ENCODE measurements at places on chromosomes 13 and 19.

DNA sequence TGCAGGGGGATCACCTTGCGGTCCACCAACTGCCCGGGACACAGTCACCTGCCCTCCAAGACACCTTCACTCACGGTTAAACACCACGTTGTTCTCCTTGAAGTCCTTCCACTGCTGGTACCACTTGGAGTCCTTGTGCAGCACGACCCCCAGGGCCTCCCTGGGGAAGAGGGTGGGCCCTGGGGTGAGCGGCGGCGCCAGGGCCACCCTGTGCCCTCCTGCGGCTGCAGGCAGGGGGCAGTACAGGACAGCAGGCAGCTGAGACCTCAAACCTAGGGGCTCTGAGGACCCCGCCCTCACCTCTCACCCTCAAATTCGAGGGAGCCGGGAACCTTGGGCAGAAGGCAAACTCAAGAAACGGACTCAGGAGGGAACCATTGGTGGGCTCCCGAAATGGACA, 7.5 kb upstream of the CTXN1 start:
- no peak for DNase-seq

DNA sequence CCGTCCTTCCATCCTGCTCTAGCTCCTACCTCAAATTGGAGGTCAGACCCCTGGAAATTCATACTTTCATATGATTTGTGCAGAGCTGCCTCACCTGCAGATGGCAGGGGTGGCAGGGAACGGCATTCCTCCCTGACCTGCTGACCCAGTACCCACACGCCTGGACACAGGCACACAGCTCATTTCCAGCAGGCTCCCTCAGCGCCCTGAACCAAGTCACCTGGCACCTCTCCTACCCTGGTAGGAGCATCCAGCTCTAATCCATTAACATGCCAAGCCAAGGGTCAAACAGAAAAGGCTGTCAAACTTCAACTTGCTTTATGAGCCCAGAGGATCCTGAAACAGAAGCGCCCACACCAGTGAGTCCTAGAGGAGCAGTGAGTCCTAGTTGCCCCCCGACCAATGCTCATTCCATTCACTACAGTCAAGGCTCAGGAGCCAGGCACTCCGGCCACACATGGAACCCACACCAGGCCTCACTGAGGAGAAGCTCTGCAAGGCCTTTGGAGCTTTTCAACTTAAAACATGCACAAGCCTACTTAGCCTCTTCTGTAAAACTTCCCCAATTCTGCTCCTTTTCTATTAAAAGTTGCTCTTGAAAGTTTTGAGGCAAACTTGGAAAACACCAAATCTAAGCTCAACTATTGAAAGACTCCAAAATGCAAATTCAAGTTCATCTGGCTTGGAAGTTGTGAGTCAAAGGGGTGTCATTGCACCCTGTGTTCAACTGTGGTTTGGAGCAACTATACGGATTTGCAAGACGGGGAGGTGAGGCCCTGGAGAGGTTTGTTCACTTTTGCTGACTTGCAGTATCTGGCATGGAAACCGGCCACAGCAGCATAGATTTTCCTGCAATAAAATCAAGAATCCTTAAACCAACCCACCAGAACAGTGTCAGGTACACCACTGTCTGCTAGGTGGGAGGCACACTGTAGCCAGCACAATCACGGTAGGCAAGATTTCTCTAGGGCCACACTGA, 96.7 kb downstream of the CRYL1 start:
- no peak for DNase-seq

GRCh38 chr13:75818968-75819225, 182.8 kb downstream of the LMO7 start:
- DNase-seq = no peak

DNA sequence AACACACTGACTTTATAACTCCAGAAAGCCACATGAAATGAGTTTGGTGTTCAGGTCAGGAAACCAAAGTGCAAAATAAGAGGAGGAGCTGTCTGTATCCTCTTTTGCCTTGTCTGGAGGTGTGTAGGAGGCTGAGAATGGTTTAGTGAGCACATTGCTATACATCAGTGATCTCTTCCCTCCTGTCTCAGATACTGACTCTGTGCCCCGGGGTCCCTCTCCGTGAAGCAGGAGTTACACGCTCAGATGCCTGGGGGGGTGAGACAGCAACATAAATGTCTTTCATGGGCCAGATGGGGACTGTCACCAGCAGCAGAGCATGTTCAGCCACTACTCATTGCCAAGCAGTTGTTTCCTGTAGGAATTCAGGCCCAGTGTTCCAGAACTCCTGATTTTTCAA, 285.4 kb downstream of the ATP8A2 start:
- DNase-seq = no peak

GRCh38 chr13:112781881-112782361, 92.1 kb downstream of the ATP11A start:
- DNase-seq = no peak

GRCh38 chr19:3145909-3146676, 10.3 kb downstream of the GNA15 start:
- no peak for DNase-seq

- no peak for DNase-seq
Measured at GRCh38 chr19:58381460-58382212, 806 bp upstream of the ZNF837 start.

DNA sequence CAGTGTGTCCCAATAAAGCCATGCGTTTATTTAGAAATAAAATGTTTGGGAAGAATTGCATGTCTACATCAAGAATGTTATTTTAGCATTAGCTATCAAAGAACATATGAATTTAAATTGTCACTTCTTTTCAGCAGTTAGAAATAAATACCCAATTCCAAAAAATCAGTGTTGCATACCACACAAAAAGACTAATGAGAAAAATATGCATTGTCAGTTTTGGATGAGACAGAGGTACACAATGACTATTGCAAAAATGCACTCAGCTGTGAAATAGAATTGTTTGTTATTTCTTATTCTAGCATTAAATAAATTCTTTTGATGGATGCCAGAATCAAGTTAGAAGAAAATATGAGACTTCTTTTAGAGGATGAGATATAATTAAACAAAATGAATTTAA, 833.9 kb downstream of the SLITRK1 start:
- DNase-seq = no peak

GRCh38 chr13:91667486-91667885, 269.1 kb downstream of the GPC5 start:
- no peak for DNase-seq

GRCh38 chr19:16142032-16142580, 1.4 kb upstream of the HSH2D start:
- no peak for DNase-seq

GRCh38 chr13:45872566-45872965, 21.0 kb upstream of the SIAH3 start:
- DNase-seq = no peak

DNA sequence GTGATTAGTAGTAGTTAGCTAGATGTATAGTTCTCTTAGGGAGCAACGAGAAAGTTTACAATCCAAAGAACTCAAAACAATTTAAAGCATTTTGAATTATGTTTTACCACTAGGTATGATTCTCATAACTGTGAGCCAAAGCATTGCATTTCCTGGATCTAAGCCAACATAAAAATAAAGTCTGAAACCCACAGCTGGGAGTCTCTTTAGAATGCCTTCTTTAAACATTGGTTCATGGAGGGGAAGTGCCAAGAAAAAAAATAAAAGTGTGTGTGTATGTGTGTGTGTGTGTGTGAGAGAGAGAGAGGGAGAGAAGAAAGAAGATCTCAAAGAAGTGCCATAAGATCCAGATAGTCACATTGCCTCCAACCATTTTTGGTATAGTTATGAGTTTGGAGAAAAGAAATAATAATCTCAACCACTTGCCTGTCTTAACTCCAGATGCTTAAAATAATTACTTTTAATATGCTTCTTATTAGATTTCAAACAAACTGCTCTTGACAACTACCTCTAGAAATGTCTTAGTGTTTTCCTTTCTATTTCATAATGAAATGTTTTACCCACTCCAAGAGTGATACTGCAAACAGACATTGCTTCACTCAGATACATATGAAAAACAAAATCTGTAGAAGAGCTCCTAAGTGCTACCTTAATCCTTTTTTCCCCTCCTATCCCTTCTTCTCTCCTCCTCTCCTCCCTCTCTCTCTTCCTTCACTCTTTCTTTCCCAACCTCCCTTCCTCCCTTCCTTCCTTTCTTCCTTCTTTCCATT, 554.1 kb downstream of the KCTD12 start:
- DNase-seq = no peak

- DNase-seq = no peak
Measured at GRCh38 chr13:111844222-111844671, 222.7 kb upstream of the SOX1 start.

GRCh38 chr19:6948884-6949283, 61.5 kb downstream of the ADGRE1 start:
- DNase-seq = no peak
